Myocyte (in vitro differentiated cells): ENCODE measurements at places on chromosomes 5 and 9. TPM values are rescaled to one million over a fixed set of nuclear protein-coding genes. Genes with fewer than 3 reads are reported as not detected.

The AGGF1 gene
- total RNA-seq = 28.1 and 36.7 TPM in 2 replicates

The SPACA9 gene
- total RNA-seq = 1.7 and 3.5 TPM in 2 replicates

The PRDM9 gene
- total RNA-seq = not detected in 2 replicates

The PPP1R26 gene
- 14.3 and 15.2 TPM in 2 replicates for total RNA-seq

The ZNF879 gene
- 4.8 and 9.1 TPM in 2 replicates for total RNA-seq

The FIBCD1 gene
- total RNA-seq = 0.36 and 0.48 TPM in 2 replicates

The PTGR1 gene
- total RNA-seq = 56.4 and 72.9 TPM in 2 replicates

The SHISAL2B gene
- not detected in 2 replicates for total RNA-seq

The BHMT2 gene
- total RNA-seq = 0.64 and 1.2 TPM in 2 replicates

The PRR16 gene
- 9.2 and 17.2 TPM in 2 replicates for total RNA-seq

The EPB41L4B gene
- 0.10 and 0.70 TPM in 2 replicates for total RNA-seq

The OLFML2A gene
- total RNA-seq = 253 and 530 TPM in 2 replicates

The IFNK gene
- not detected in 2 replicates for total RNA-seq

The STK32A gene
- 0.21 and 5.2 TPM in 2 replicates for total RNA-seq

The ELAVL2 gene
- 34.1 and 41.8 TPM in 2 replicates for total RNA-seq

The TAF11L10 gene
- total RNA-seq = not detected in 2 replicates

The N4BP3 gene
- total RNA-seq = 4.8 and 12.5 TPM in 2 replicates

The SHOC1 gene
- total RNA-seq = not detected in 2 replicates

The NR2F1-AS1 gene
- 3.2 and 5.5 TPM in 2 replicates for total RNA-seq

The IFNA21 gene
- not detected in 2 replicates for total RNA-seq

The UGT3A2 gene
- not detected in 2 replicates for total RNA-seq

The CMBL gene
- total RNA-seq = 2.0 TPM in 2 replicates

The PPP3R2 gene
- total RNA-seq = not detected in 2 replicates

The PCDHB13 gene
- 5.3 and 6.4 TPM in 2 replicates for total RNA-seq

The SH3TC2 gene
- 3.9 and 4.3 TPM in 2 replicates for total RNA-seq

The PCDHB10 gene
- 6.7 and 7.4 TPM in 2 replicates for total RNA-seq

The PTGES gene
- not detected in 2 replicates for total RNA-seq

The PSMD5 gene
- total RNA-seq = 29.6 and 34.8 TPM in 2 replicates

The WWC1 gene
- total RNA-seq = 0.03 TPM in 1 of 2 replicates, not detected in the other

The PCDHAC1 gene
- 0.05 and 0.10 TPM in 2 replicates for total RNA-seq

The CD72 gene
- 2.2 TPM in 2 replicates for total RNA-seq

The SPINK13 gene
- not detected in 2 replicates for total RNA-seq

The KCNT1 gene
- 0.08 and 0.16 TPM in 2 replicates for total RNA-seq

The ROPN1L gene
- total RNA-seq = 0.68 and 0.94 TPM in 2 replicates

The ZNF608 gene
- 41.1 and 43.9 TPM in 2 replicates for total RNA-seq

The BARHL1 gene
- total RNA-seq = not detected in 2 replicates

The MYOZ3 gene
- total RNA-seq = 0.16 and 0.40 TPM in 2 replicates

The TAL2 gene
- 2.6 and 10.1 TPM in 2 replicates for total RNA-seq

The SEMA5A gene
- total RNA-seq = 2.2 and 2.7 TPM in 2 replicates

The TRIM36 gene
- 10.5 and 16.9 TPM in 2 replicates for total RNA-seq

The RLN2 gene
- total RNA-seq = 1.1 TPM in 1 of 2 replicates, not detected in the other

The DND1 gene
- 0.52 and 1.0 TPM in 2 replicates for total RNA-seq

The NOTCH1 gene
- 6.2 and 16.0 TPM in 2 replicates for total RNA-seq

The PLAC8L1 gene
- 0.88 TPM in 1 of 2 replicates, not detected in the other for total RNA-seq

The TNFSF15 gene
- 0.05 and 0.19 TPM in 2 replicates for total RNA-seq

The DOCK2 gene
- total RNA-seq = 0.08 TPM in 1 of 2 replicates, not detected in the other

The NUTM2F gene
- not detected in 2 replicates for total RNA-seq

The WDR38 gene
- 0.16 TPM in 1 of 2 replicates, not detected in the other for total RNA-seq

The COMMD10 gene
- 44.2 and 46.5 TPM in 2 replicates for total RNA-seq
